Right forelimb (tissue), 1 donor: ENCODE measurements at places on chromosomes 6 and 20.
A peak's percentile ranks its signal among the peaks of the same experiment; 100 is the strongest.

DNA sequence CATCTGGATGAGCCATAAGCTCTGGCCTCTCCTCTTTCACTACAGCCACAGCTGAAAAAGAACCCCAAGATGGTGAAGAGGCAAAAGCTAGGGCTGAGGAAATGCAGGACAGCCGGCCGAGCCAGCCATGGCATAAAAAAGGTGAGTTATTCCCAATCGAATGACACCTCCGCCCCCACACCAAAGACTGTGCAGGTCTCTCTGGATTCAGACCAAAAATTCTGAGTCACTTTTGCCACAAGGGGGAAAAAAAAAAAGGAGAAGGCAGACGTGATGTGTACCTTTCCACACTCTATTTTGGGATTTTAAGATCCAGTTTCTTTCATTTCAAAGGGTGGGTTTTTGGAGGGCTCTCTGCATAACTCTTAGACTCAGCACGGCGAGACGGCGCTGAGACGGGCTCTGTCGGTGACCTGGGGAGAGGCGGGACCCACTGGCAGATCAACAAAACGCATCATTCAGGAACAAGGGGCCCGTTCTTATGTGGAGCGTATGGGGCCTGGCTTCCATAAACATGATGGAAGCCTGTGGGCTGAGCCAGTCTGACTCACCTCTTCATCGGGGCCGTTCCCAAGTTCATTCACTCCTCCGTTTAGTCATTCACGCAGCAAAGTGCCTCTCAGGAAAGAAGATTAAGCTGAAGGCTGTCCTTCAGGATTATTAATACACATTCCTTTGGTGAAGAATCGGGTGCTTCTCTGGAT is 54.8 kb downstream of the NFATC2 start:
- peak; percentile 74 for DNase-seq

GRCh38 chr20:62143957-62144825 is 622 bp downstream of the SS18L1 start:
- peak; percentile 63 for DNase-seq

DNA sequence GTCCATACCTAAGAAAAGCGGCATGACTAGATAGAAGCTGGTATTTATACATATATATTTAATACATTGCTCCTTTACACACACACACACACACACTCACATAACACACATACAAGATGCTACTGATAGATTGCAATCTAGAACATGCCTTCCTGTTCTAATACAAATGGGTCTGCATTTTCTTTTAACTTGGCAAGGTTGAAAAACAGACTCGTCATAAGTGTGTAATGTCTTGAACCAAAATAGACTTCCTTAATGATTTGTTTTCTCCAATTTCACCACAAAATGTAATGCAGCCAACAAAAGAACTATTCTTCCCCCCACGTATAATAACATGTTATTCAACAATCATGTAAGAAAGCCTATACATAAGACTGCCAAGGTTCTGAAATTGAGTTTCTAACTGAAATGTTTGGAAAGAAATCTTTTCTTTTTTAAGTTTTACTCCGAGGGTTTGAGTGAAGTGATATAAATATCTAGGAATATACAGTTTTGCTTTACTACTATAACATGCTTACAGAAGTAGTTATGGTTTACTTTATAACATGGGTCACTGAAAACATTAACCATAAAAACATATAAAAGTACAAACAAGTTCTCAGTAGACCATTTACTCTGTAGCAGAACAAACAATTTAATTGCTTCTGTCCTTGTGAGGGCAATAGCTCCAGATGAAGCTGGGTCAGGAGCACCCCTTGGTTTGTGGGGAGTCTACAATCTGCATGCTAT is 207.5 kb downstream of the FOXC1 start:
- DNase-seq, result no peak

GRCh38 chr6:16621002-16621401 is 140.3 kb downstream of the ATXN1 start:
- DNase-seq, result no peak

GRCh38 chr6:3307436-3307835 is 48.7 kb downstream of the PSMG4 start:
- no peak for DNase-seq

DNA sequence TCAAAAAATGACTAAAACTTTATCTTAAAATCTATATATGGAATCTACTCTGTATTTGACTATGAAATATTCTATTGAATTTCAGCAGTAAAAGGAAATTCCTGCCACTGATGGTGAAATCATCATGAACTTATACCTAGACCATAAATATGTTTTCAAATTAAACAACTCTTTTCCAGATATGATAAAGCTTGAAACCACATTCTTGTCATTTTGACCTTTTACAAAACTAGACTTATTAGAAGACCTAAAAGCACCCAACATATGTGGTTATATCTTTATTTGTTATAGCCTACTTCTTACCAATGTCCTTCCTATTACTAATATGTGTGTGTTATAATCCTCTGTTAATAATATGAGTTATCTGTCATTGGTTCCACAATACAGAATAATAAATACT is 35.3 kb downstream of the FRK start:
- no peak for DNase-seq

GRCh38 chr6:87917886-87918285 is 129.8 kb upstream of the SPACA1 start:
- DNase-seq, result no peak

DNA sequence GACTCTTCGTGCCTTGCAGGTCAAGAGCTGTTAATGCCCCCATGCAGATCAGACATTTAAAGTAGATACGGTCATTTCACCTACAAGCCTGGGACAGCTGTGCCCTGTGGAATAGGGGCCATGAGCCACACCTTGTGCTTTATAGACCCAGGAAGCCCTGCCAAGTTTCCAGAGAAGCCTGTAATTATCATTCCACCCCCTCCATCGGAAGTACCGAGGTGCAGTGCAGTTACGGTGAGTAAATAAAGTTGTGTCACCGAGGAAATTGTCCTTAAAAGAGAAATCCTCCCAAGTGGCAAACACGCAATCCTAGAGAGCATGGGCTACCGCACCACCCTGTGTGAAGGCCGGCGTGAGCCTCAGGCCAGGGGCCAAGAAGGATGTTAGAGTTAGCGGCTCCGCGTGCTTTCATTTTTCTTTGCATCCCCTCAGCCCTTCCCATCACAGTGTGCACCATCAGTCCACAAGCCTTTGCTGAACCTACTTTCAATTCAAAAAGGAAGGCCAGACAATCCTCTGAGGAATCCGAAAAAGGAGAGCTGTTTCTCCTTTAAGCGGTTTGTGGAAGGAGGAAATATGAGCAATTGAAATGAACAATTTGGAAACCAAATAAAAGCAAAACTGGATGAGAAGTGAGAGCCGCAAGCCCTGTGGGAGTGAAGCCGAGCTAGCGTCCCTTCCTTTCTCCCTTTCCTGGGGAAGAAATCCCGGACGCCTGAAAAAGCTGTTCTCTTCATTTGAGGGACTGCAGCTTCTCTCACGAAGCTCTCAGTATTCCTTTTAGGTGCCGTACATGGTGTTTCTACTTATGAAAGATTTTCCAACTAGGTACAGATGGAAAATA is 183.3 kb upstream of the PDE10A start:
- DNase-seq, result no peak

DNA sequence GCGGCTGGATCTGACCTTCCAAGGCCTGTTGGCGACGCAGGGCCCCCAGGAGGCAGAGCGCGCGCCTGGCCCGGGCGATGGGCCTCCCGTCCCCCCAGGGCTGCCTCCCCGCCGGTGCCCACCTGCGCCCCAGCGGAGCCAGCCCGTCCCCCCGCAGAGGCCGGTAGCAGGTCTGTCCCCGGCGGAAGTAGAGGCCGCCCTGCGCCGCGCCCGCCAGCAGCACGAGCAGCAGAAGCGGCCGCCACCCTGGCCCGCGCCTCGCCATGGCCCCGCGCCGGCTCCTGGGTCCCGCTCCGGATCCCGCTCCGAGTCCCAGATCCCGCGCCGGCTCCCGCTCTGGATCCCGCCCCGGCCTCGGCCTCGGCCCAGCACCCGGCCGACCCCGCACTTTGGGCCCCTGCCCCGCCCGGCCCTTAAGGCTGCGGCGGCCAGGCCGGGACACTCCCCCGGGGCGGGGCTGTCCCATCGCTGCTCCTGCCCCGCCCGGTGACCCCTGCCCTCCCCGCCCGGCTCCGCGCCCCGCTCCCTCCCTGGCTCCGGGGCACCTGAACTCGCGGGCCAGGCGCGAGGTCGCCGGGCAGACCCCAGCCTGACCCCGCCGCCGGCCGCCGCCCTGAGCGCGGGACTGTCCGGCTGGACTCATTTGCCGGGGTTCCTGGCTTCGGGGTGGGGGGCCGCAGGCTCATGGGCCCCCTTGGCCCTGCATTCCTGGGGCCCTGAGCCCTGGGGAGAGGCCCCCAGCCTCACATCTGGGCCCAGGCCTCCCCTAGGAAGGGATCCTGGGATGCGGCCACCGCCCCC is at the start of gene CTSZ:
Gene CTSZ, minus strand, starts transcription at position 391 of the 801 bp plus-strand sequence. Its CDS starts 126 bp downstream, at position 265.
- DNase-seq, result peak; percentile 79

GRCh38 chr20:22576273-22576672 is 8.1 kb downstream of the FOXA2 start:
- no peak for DNase-seq

- DNase-seq, result no peak
These were observed 2.1 kb downstream of the BTN1A1 start for GRCh38 chr6:26502165-26502564.

GRCh38 chr6:53795702-53796450 is 1.1 kb downstream of the LRRC1 start:
- peak; percentile 61 for DNase-seq

- no peak for DNase-seq
These were observed 3.2 kb downstream of the MCCD1 start for GRCh38 chr6:31531771-31532643.

DNA sequence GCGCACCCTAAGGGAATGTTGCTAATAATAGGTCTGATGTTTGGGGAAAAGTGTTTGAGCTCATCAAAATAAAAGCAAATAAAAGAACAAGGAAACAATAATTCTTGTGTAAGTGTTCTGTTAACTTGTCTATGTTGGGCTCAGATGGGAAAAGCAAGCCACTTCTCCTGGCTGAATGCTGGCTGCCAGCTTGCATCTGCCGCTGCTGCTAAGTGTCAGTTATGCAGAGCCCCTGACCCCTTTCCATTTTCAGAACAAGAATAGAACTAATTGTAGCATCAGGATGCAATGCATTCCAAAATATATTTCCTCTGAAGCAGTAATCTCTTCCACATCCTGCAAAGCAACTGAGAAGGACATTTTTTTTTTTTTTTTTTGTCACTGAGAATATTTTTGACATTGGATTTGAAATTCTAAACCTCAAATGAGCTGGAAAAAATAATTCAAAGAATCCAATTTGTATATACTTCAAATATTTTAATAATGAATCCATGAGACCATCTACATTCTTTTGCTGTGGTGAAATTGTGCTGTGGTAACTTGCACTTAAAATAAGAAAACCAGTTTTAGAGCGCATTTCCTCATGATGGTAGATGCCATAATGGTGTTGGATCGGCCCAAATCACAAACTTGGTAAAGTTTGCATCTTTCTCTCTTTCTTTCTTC is 43.9 kb upstream of the DEK start:
- no peak for DNase-seq

DNA sequence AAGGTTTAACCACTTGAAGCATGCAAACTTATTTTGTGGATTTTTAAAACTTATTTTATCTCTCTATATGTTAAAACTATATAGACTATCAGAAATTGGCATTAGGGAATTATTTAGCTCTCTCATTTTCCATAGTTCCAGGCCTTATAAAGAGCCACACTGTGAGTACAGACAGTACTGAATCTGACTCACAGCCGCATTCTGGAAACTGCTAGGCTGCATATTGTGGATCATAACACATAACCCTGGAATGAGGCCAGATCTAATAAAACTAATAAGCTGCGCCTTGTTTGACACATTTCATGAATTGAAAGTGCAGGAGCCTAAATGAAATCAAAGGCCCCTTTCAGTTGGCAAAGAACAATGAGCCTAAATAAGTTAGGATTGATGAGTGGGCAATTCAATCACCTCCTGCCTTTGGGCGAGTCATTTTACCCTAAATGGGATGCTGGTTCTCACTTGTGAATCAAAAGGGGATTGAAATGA is 308.4 kb downstream of the PACRG start:
- no peak for DNase-seq

DNA sequence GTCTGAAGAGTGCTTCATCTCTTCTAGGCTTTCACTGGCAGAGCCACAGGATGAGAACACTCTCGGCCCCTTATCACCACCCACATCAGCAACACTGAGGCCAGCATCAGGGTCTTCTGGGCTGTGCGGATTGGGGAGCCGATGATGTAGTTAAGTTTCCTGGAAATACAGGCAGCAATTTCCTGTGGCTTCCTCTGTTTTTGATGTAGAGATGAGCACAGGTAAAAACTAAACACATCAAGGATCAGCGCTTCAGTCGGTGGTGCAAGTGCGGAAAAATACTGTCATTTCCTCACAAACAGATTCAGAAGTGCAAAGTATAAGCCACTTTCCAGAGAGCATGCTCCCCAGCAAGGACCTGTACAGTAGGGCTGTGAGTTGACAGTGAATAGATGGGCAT is 62.6 kb downstream of the BACH2 start:
- no peak for DNase-seq

GRCh38 chr6:134534708-134535149 is 216.8 kb upstream of the SGK1 start:
- no peak for DNase-seq

DNA sequence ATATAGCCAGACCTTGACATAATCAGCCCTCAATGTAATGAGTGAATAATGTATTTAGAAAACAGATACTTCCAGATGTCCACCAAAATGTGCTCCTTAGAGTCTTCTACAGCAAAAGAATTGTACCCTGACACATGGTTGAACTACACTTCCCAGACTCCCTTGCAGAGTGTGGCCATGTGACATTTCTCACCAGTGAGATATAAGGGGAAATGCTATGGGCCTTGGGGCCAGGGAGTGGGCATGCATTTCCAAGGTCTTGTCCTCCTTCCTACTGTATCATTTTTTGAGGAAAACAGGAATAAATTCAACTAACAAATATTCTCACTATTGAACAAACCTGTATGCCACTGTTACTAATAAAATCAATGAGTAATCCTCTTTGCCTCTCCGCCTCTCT is 211.4 kb upstream of the SMLR1 start:
- DNase-seq, result no peak

- DNase-seq, result no peak
These were observed 1.6 kb upstream of the TUBB1 start for GRCh38 chr20:59017493-59018231.

- no peak for DNase-seq
These were observed 17.6 kb downstream of the IL22RA2 start for GRCh38 chr6:137155830-137156229.

GRCh38 chr6:148419430-148419829 is 76.8 kb downstream of the SASH1 start:
- DNase-seq, result no peak

- DNase-seq, result no peak
These were observed 17.3 kb upstream of the BHLHE23 start for GRCh38 chr20:63023936-63024571.

- no peak for DNase-seq
These were observed 31.4 kb downstream of the RAMACL start for GRCh38 chr6:166555086-166555485.

DNA sequence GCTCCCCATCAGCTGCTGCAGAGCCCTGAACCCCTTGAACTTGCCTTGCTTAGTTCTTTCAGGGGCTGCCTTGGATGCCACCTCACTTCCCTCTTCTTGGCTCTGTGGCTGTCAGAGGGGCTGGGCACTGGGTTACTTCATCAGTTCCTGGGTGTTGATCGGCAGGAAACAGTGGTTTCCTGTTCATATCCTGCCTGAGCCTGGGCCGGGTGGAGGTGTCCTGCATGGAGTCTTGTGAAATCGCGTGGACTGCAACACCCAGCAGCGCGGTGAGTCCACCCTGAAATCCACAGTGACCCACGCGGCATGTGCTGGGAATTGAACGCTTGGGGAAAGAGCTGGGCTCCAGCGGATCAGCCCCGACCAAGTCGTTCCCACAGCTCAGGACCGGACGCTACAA is 97.5 kb downstream of the CDH26 start:
- no peak for DNase-seq

- no peak for DNase-seq
These were observed 16.7 kb downstream of the RAD21L1 start for GRCh38 chr20:1242530-1242929.
